ENCODE measurements at places on chromosomes 6 and 20.

- DNase-seq, result no peak
These were observed 52.0 kb upstream of the GATA5 start for GRCh38 chr20:62527781-62528180.

- peak; percentile 91 for DNase-seq
These were observed 29.1 kb downstream of the TXLNB start for GRCh38 chr6:139262519-139263300.

DNA sequence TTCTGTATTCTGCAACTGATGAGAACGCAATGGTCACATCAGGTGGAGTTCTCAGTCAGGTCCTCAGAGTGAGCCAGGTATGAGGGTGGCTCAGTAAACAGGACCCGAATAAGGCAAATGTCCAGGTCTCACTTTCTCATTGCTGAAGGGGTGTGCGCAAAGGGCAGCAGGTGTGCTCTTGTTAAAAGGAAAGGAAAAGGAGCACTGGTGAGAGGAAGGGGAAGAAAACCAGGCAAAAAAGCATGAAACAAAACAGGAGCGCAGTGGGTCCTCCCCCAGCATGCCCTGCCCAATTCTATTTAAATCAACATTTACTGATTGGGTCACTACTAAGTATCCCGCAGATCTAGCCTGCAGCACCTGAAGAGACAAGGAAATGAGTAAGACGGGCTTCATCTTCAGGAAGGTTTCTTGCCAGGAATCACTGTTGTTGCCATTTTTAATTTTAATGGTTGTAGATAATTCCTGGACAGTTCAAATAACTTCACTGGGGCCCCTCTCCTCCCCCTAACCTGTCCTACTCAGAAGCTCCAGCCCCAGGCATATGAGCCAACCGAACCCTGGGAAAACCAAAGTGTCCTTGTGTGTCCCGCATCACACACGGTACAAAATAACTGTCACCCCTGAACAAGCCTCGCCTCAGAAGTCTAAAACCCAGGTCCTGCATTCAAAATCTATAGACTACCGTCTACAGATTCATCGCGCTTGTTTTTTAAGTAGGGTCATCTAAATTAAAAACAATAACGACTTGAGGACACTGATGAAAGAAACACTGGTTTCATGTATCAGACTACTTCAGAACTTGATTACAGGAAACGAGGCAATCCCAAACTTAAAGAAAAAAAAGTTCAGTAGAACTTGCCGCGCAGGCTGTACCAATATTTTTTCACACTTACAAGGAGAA, 980 bp downstream of the MBOAT1 start:
- DNase-seq, result no peak

DNA sequence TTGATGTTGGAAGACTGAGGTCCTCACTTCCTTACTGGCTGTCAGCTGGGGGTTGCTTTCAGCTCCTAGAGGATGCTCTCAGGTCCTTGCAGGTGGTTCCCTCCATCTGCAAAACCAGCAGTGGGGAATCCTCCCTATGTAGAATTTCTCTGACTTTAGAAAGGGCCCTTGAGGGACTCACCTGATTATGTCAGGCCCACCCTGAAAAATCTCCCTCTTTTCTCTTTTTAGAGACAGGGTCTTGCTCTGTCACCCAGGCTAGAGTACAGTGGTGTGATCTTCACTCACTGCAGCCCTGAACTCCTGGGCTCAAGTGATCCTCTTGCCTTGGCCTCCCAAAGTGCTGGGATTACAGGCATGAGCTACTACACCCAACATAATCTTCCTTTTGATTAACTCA, 102.9 kb upstream of the MCHR2 start:
- no peak for DNase-seq

GRCh38 chr20:46226602-46227001, 81.7 kb downstream of the CDH22 start:
- no peak for DNase-seq

GRCh38 chr6:53984581-53984980, 126.7 kb upstream of the MLIP start:
- DNase-seq, result no peak

DNA sequence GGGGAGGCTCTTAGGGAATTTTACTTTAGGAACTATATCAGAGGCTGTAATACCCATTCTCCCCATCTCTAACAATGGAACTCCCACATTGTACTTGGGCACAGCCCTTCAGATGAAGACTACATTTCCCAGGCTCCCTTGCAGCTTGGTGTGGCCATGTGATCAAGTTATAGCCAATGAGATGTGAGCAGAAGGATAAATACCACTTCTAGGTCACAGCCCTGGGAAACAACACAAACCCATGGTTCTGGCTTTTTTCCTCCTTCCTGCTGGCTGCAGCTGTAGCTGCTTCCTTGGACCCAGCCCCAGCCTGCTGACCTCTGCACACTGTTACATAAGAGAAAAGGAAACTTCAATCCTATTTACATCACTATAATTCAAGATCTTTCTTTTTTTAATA, 445.9 kb upstream of the JARID2 start:
- DNase-seq, result no peak

DNA sequence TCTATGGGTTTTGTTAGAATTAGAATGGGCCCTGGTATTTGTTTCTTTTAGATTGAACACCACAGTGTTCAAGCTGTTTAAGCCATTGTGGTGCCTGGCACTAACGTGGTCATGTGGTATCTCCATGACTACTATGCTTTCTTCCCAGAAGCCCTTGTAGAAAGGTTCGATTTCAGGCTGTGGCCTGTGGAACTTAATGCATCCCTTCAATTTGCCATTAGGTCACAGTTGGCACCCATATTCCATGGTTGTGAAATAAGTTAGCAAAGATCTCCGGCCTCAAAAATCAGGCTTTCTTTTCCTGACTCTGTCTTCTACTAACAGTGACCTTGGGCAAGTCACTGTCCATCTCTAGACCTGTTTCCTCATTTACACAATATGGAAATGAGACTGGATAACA, 31.3 kb upstream of the AAR2 start:
- DNase-seq, result no peak

GRCh38 chr6:160455081-160455480, 106.9 kb downstream of the SLC22A3 start:
- DNase-seq, result no peak

- no peak for DNase-seq
These were observed 54.3 kb downstream of the ANKRD60 start for GRCh38 chr20:58173930-58174707.

DNA sequence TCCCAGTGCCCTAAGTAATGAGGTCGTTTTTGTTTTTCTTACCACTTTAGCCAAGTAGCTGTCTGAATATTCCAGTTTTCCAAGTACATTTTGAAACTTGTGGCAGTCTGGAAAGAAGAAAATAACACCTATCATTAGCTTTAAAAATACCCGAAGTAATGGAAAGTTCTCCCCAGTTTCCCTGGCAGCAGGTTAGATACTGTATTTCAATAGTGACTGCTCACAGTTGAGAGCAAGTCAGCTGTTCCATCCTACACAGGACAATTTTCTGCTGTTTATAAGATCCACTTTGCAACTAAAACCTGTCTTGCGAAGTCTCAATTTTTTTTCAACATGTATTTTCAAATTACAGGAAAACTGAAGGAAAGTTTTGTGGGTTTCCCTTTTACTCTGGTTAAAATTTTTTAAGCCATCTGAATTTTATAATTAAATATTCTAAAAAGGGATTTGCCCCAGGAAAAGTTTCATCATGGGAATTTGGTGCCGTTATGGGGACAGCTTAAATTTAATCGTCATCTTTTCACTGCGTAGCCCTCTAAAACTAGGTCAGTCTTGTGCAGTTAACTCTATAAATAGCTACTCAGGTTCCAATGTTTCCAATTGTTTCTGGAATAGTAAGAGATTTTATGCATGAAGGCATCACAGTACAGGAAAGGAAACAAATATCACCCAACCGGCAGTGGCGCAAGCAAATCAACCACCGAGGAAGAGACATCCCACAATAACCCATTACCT, 96.9 kb downstream of the MBOAT1 start:
- no peak for DNase-seq

GRCh38 chr6:97437087-97437486, 154.1 kb upstream of the MMS22L start:
- no peak for DNase-seq

GRCh38 chr20:25355011-25355595, 35.5 kb downstream of the ABHD12 start:
- DNase-seq, result no peak

DNA sequence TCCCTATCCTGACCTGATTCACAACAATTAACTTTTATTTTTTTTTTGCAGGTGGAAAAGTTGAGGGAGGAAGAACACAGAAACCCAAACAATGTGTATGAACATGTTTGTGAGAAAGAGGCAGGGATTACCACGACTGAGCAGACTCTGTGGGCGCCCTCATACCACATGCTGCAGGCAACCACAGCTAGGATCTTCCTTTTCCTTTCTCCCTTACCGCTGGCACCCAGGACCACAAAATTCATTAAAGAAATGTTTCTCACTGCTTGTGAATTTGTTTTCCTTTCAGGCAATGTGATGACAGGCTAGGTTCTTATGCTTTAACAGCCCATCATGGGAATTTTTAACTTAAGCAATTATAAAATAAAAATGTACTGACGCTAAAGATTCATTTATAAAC, 287.1 kb downstream of the GMDS start:
- DNase-seq, result no peak

GRCh38 chr6:45566882-45567281, 189.1 kb upstream of the SUPT3H start:
- DNase-seq, result no peak

DNA sequence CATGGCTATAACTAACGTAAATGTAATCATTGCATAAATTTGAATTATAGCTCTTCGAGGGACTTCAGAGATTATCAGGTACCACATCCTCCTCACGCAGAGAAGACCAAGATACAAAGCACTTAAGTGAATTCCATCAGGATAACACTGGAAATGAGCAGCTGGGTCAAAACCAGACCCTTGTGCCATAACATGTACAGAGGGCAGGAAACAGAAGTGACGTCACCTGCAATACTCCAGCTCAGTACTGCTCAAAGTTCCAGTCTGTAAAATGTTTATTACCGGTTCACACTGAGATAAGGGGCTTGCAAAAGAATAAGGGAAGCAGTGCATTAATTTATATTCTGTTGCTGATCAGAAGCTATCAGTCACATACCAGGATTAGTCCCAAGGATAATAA, 45.8 kb downstream of the RGS17 start:
- DNase-seq, result no peak

- no peak for DNase-seq
These were observed 237.6 kb upstream of the AFDN start for GRCh38 chr6:167588920-167589614.

GRCh38 chr6:119760046-119760445, 410.5 kb upstream of the MAN1A1 start:
- no peak for DNase-seq

DNA sequence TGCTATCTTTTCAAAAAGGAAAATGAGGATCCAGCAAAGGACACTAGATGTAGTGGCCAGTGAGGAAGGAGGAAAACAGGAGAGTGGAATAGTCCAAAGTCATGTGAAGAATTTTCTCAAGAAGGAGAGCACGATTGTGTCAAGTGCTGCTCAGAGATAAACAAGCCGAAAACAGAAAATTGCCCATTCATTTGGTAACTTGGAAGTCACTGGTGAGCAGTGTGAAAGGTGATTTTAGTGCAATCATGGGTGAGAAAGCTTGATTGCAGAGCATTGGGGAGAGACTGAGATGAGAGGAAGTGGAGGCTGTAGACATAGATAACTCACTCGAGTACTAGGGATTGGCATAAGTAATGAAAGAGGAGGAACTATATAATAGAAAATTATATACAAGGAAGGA, 26.0 kb upstream of the PRDM1 start:
- DNase-seq, result no peak

DNA sequence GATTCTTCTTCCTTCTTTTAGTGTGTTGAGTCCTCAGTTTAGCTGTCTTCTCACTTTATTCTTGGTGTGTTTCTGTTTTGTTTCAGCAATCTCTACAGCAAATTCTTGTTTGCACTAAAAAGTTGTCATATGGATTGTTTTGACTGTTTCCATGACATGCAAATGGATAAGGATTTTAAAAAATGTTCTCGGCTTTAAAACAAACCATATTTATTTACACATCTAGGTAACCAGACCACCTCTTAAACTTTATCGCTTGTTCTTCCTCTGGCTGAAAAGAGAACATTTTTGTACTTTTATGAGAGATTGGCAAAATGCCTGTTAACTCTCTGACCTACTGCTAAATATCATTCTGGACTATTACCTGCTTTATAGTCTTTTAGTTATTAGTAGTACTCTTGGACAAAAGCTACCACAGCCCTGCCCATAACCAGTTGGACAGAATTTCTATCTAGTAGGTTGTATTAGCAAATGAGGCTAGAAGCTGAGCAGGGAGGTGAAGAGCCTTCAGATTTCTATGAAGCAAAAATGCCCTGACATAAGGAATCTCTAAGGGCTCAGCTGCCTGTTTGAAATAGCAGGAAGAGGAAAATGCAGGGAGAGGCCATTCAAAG, 268.3 kb downstream of the CD109 start:
- DNase-seq, result no peak

All from NCI-H345 (cell line).